Activated CD4-positive, alpha-beta T cell treated with anti-CD3 and anti-CD28 coated beads, Interleukin-10, Interleukin-2, amounts not matched to agents 100 ng/mL and 50 ng/mL, durations not matched to agents 16 hours and 8 hours (primary cell): ENCODE measurements at places on chromosomes 7 and 10.

GRCh38 chr7:5177060-5177459 lies 13.0 kb upstream of the WIPI2 start:
- DNase-seq = no peak

GRCh38 chr10:121927318-121927840 lies 452 bp downstream of the ATE1 start:
- DNase-seq = peak; percentile 60

DNA sequence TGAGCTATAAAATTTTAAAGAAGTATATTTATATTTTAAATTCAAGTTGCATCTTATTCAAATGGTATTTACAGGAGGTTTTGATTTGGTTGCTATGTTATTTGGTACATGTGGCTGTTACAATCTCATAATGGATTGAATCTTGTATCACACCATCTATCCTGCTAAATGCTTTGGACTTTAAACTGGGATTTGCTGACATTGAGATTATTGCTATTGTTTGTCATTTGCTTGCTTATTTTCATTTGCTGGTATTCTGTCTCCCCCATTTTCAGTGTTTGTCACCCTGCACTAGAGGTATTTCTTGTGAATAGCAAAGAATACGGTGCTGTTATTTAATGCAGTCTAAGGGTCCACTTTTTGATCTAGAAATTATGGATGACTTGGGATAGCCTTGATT lies 171.1 kb downstream of the SH2D4B start:
- no peak for DNase-seq

- DNase-seq = peak; percentile 61
Observed at GRCh38 chr7:12674861-12675260, 12.6 kb upstream of the ARL4A start.

DNA sequence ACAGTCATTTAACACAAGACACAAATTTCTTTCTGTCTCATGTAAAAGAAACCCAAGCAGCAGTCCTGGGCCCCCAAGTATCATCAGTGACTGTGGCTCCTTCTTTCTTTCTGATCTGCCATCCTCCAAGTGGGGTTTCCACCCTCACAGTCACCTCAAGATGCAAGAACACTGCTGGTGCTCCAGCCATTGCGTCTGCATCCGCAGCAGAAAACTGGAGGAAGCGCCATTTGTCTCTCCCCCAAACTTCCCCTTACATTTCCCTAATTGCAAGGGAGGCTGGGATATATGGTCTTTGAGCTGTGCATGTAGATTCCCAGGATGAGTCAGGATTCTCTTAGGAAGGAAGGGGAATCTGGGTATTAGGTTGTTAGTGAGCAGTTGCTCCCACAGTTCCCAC lies 60.9 kb upstream of the GNA12 start:
- no peak for DNase-seq

DNA sequence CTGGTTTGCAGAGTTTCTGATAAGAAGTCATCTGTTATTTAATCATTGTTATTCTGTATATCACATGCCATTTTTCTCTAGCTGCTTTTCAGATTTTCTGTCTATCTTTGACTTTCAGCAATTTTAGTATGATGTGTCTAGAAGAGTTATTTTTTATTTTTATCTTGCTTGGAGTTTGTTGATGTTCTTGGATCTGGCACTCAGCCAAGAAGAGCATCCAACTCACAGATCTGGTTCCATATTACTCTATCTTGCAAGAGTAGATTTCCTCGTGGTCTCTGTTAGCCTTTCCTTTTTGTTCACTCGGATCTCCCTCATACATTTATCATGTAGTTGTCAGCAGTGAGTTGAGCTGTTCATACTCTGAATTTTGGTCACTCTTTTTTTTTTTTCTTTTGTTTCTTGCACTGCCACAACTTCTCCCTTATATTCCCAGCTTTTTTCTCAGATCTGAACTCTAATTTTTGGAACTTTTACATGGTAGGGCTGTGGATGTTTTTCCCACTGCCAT lies 54.8 kb upstream of the CALCR start:
- no peak for DNase-seq

DNA sequence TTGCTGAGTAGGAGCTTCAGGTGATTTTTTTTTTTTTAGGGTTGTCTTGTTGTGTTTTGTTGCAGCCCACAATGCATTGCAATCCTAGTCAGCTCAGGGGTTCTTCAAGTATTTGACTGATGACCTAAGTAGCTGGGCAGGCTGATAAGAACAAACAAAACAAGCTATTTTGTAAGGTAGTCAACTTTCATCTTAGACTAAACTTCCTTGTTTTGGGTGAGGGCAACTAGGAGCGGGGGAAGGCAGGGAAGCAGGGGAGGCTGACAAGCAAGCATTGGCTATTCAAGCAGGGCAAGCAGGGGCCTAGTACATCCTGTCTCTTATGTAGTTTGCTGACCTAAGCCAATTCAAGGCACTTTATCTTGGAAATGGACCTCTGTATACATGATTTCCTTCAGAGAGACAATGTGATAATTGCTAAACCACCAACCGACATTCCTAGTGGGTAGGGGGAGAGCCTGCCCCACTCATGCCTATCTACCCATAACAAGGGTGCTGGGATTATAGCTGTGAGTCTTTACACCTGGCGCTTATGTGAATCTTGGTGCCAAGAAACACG lies 163.3 kb upstream of the PRKCQ start:
- no peak for DNase-seq

DNA sequence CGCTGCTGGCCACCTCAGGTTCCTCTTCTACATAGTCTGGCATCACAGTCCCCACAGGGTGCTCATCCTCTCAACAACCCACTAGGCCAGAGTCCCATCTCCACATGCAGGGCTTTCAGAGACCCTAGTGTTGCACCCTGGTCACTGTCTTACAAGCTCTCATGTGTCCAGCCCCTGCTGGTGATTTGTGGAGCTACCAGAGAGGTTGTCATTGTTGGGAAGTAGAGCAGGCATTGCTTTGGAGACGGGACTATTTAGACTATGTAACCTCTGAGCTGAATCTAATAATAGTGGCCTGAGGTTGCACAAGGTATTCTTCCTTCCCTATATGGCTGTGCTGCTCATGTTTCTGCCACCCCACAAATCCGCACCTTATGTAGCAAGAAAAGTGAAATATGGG lies 135.3 kb upstream of the VWC2 start:
- no peak for DNase-seq

DNA sequence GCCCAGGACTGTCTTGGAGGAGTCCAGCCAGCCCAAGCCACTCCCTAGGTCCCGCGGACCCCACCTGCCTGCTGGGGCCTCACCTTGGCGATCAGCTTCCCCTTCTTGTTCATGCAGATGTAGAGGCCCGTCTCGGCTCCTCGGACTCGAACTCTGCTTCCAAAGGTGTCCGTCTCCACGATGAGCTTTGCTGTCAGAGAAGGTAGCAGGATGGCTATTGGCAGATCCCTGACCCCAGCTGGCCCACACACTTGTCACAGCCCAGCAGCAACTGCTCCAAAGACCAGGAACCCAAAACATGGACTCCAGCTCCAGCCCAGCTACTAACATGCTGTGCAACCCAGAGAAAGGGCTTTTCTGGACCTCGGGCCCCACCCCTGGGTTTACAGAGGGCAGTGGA lies 4.5 kb downstream of the FGF8 start:
- no peak for DNase-seq

DNA sequence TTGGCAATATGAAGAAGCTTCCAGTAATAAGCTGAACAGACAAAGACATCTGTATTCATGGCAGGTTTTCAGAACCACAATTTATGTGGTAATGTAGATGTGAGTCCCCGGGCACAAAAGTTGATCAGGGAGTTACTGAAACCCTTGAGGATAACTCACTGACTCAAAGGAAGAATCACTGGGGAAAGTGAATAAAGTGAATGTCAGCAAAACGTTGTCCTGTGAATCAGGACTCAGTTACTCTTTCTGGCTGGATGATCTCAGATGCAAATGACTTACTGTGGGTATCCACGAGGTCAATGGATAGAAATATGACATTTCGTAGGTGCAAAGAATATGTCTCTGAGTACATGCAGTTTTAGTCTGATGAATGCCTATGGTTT lies 172.8 kb upstream of the CTBP2 start:
- no peak for DNase-seq

DNA sequence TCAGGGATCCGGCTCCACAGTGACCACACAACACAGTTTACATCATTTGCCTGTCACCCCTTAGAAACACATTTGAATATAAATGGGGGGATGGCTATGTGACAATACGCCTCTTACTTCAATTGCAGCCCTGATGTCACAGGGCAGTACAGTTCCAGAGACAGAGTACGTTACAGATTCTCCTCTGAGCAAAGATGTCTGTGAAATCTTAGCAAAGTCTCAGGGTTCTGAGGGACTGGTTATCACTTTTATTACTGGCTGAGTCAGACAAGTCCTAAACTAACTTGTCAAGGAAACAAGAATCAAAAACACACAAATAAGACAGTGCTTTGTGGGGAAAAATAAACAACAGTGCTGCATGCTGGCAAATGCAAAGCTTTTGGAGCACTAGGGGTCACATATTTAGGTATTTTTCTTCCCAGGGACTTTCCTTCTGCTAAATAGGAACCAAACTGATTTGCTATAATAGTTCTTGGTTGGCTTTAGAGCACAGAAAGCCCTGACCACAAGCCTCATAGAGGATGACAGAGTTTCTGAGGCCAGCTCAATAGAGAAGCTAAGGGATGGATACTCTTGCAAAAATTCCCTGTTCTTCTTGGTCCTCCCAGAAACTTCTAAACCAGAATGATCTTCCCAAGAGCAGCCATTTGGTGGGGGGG lies 501.6 kb downstream of the GRID1 start:
- DNase-seq = no peak

- no peak for DNase-seq
Observed at GRCh38 chr10:62745581-62745980, 58.9 kb upstream of the ADO start.

DNA sequence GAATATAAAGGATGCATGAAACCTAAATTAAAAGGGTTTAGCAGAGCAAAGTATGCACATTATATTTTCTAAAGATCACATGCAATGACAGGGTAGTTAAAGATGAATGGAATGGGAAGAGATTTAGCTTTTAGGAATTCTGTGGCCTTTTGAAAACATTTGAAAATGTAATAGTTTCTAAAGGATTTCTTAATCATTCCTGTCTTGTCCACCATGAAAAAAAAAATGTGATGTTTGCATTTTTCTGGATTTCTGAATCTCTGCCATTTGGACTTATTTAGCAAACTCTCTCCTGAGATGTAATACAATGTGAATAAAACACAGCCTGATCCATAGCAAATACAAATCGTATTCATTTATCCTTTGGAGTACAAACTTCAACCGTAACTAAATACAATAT lies 126.6 kb upstream of the RAB11FIP2 start:
- DNase-seq = no peak

DNA sequence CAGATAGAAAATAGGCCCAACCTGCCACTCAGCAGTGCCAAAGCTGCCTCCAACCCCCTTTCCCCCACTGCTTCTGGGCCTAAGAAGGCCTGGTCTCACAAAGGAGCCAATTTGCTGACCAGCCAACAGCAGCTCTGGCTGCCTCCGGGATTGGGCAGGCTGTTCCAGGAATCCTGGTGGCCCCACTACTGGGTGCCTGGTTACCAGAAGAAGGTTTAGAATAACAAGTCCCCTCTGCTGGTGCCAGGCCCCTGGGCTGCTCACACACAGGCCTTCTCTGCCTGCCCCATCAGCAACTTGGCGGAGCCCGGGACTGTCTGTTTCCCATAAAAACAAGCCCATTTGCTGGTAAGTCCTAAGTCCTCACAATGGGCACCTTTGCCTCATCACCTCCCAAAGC lies 1.2 kb downstream of the PHKG1 start:
- DNase-seq = no peak

- no peak for DNase-seq
Observed at GRCh38 chr10:13632884-13633440, 46.2 kb downstream of the PRPF18 start.

DNA sequence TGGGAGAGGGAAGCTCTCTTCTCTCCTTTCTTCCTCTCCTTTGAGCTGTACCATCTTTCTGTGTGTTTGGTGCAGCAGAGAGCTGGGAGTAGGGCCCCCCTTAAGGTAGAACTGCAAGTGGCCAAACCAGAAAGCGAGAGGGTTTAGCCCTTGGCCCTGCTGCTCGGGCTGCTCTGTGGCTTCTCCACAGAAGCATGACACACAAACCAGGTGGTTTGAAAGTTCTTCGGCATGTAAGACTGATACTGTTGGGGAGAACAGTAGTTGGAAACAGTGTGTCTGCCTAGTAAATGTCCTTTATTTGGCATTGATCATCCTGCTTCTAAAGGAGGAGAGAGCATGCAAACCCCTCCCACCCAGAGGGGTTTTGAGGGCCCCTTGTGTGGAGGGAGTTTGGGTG lies 277.8 kb downstream of the CELF2 start:
- no peak for DNase-seq

DNA sequence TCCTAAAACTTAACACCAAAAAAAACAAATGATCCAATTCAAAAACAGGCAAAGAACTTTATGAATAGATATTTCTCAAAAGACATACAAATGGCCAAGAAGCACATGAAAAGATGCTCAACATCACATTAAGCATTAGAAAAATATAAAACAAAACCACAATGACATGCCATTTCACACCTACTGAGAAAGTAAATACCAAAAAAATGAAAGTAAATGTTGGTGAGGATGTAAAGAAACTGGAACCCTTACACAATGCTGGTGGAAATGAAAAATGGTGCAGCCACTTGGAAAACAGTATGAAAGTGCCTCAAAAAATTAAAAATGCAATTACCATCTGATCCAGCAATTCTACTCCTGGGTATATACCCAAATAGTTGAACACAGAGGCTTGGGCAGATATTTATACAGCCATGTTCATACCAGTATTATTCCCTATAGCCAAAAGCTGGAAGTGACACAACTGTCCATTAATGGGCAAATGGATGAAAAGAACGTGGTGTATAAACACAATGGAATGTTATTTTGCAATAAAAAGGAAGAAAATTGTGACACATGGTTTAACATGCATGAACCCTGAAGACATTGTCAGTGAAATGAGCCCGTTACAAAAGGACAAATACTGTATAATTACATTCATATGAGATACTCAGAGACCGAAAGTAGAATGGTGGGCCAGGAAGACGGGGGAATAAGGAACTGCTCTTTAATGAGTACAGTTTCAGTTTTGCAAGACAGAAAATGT lies 89.0 kb downstream of the JMJD1C start:
- no peak for DNase-seq

DNA sequence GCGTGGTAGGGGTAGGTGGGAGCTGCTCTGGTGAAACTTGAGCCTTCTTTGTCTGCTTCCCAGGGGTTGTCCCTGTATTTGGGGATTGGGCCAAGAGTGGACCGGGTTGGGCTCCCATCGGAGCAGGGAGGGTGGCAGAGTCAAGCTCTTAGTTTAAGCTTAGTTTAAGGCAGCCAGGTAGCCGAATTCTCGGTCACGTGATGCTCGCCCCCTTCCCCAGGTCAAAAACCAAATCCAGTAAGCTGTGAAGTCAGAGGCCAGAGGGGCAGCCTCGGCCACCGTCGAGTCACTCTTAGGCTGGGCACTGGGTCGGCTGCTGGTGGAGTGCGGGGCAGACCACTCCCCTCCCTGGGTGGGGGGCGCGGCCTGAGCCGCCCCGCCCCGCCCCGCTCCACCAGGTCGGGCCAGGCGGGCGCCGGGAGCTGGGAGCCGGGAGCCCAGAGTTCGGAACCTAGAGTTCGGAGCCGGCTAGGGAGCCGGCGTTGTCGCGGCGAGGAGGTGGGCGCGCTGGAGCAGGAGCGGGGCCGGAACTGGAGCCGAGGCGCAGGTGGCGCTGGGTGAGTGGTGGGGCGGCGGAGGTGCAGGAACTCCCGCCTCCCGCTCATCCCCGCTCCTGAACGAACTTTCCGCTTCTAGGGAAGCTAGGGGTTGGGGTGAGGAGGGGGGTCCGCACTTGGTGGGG lies 2.8 kb upstream of the LZTS2 start:
- peak; percentile 44 for DNase-seq
